ENCODE measurements at places on chromosomes 4 and X.

GRCh38 chrX:32448945-32449344 is 762.4 kb downstream of the DMD start:
- no peak for DNase-seq

DNA sequence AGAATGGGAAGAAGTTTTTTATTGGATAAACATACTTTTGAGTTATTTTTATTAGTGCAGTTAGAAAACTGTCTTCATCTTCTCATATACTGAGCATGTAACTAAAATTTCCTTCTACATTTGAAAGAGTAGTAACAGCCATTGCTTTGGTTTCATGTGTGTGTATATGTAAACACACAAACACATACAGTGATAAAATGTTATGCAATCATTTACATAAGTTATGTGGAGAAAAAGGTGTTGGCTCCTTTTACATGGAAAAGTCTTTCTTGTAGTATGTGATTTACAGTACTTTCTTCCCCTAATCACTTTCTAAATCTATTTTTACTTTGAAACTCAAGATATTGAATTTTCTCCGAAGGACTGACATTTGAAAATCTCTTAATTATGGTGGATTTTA is 194.3 kb upstream of the PACRGL start:
- DNase-seq = no peak

- DNase-seq = no peak
Observed at GRCh38 chrX:72373136-72373535, 67.4 kb upstream of the CITED1 start.

GRCh38 chr4:147400721-147401120 is 80.2 kb upstream of the EDNRA start:
- no peak for DNase-seq

GRCh38 chr4:73617256-73617655 is 3.0 kb downstream of the RASSF6 start:
- DNase-seq = no peak

GRCh38 chrX:42491137-42491907 is 286.6 kb downstream of the PPP1R2C start:
- DNase-seq = no peak

GRCh38 chrX:155070038-155070437 is 898 bp downstream of the CMC4 start:
- DNase-seq = no peak

DNA sequence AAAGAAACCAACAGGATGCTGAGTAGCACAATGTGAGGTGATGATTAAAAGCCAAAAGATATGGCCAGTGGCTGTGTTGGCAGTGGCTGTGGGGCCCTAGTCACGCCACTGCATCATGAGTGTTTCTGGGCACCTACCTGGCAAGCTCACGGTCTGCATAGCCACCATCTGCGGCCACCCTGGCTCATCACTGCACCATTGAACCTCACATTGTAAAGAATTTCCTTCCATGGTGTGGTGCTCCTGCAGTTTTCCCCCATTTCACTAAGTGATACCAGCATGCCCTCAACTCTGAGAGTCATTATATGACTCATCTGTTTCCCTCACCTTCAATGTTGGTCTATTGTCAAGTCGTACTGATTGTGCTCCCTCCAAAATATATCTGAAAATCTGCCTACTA is 45.5 kb upstream of the CLNK start:
- DNase-seq = no peak

- no peak for DNase-seq
Observed at GRCh38 chr4:151824656-151825055, 63.8 kb upstream of the GATB start.

- no peak for DNase-seq
Observed at GRCh38 chrX:136475236-136475635, 12.5 kb upstream of the BRS3 start.

- no peak for DNase-seq
Observed at GRCh38 chr4:54542119-54542438, 115.7 kb upstream of the KIT start.

GRCh38 chr4:41160012-41160789 is 54.1 kb downstream of the APBB2 start:
- DNase-seq = peak; percentile 97

DNA sequence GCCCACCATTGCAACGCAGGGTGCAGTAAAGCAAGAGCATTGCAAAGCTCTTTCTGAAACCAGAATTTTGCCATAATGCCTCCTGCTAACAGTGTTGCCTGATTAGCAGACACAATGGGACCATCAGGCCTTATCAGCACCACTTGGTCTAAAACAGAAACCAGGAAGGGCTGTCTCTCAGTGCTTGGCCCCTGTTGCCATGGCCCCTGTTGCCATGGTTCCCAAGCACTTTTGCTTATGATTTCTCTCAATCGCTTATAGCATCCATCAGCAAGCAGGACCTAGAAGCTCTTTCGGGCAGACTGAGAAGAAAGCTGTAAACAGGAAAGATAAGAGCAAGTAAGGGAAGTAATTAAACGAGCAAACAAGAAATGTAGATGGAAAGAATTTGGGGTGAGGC is 36.8 kb downstream of the RTL5 start:
- no peak for DNase-seq

DNA sequence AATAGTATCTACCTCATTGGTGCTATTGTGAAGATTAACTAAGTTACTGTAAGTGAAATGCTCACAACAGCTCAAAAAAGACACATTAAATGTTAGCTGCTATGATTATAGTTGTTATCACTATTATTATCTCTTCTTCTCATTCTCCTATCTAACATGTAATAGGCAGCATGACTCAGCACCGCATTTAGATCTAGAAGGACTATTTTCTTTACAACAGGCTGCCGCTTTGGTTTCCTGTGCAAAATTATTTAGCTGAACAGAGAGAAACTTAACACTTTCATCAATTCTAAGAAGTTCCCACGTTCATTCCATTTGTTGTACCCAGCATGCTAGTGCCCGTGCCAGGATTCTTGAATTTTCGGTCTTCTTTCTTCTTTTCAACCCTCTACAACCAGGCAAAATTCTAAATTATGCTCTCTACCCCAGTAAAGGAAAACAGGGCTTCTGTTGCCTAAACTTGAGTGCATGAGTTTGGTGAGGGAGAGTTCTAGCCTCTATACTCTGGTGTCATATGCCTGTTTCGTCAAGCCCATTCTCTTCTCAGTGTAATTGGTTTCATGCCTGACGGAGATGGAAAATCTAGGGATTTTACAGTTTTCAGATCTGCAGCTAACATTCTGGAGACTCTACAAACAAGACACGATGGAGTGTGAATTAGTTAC is 378.9 kb downstream of the PPP1R2C start:
- DNase-seq = no peak

- no peak for DNase-seq
Observed at GRCh38 chr4:112329672-112330375, 32.7 kb downstream of the ALPK1 start.

GRCh38 chrX:153209347-153209746 is 30.3 kb downstream of the MAGEA1 start:
- no peak for DNase-seq

- no peak for DNase-seq
Observed at GRCh38 chr4:41133454-41134018, 80.8 kb downstream of the APBB2 start.

- peak; percentile 25 for DNase-seq
Observed at GRCh38 chr4:16294455-16294854, 68.2 kb upstream of the TAPT1 start.

- DNase-seq = no peak
Observed at GRCh38 chrX:118740276-118740889, 13.0 kb downstream of the IL13RA1 start.

DNA sequence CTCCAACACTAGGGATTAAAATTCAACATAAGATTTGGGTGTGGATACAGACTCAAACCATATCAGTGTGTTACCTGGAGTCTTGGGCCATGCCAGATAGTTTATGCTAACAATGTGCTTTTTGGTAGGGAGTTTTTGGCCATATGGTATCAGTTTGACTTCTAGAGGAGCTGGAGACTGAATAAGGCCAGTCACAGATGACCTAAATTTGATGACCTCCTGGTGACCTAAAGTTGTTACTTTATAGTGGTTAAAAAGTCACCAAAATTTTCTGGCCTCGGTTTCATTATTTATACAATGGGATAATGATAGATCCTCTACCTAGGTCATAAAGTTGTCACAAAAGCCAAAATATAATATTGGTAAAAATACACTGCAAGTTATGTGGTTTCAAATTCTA is 877.1 kb downstream of the RAPGEF2 start:
- DNase-seq = no peak

GRCh38 chr4:172770787-172771186 is 397.8 kb upstream of the GALNT7 start:
- DNase-seq = no peak

DNA sequence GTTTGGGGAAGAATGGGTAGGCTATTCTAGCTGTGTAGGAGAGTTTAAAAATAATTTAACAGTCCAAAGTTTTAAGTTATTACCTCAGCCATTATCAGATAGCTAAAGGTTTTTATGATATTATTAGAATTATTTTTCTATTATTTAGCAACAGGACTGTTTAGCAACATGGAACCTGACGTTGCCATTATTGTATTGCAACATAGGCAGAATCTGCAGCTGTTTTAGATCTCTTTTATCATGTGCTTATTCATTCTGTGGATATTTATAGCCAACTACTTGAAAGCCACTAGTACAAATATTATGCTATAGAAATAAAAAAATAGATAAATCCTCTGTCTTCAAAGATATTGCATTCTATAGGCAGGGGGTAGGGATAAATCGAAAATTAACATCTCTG is 382.0 kb upstream of the TRAM1L1 start:
- no peak for DNase-seq

- DNase-seq = peak; percentile 61
Observed at GRCh38 chr4:78056265-78057129, 626 bp upstream of the FRAS1 start.

DNA sequence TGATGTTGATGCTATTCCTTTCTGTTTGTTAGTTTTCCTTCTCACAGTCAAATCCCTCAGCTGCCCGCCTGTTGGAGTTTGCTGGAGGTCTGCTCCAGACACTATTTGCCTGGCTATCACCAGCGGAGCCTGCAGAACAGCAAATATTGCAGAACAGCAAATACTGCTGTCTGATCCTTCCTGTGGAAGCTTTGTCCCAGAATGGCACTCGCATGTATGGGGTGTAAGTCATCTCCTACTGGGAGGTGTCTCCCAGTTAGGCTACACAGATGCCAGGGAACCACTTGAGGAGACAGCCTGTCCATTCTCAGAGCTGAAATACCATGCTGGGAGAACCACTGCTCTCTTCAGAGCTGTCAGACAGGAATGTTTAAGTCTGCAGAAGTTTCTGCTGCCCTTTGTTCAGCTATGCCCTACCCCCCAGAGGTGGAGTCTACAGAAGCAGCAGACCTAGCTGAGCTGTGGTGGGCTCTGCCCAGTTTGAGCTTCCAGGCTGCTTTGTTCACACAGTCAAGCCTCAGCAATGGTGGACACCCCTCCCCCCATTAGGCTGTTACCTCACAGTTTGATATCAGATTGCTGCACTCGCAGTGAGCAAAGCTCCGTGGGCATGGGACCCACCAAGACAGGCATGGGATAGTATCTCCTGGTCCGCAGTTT is 74.9 kb downstream of the SPIN3 start:
- DNase-seq = no peak

GRCh38 chr4:64538219-64538618 is 129.0 kb upstream of the TECRL start:
- DNase-seq = no peak

- DNase-seq = peak; percentile 27
Observed at GRCh38 chr4:173264684-173265185, 69.4 kb downstream of the HMGB2 start.

DNA sequence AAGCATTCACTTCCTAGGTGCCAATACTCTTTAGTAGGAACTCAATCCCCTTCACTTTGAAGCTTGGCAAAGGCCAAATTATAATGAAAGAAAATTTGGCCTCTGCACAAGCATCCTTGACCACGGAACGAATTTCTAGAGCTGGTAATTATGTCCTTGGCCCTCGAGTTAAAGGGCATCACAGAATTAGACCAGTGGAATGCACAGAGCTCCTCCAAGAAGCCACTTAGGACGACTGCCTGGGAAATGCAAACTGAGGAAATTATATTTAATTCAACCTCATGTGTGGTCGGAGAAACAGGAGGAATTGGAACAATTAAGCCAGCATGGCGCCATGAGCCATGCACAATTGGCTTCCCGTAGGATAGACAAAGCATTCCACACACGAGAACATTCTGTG is 59.3 kb downstream of the NLGN4X start:
- DNase-seq = no peak

DNA sequence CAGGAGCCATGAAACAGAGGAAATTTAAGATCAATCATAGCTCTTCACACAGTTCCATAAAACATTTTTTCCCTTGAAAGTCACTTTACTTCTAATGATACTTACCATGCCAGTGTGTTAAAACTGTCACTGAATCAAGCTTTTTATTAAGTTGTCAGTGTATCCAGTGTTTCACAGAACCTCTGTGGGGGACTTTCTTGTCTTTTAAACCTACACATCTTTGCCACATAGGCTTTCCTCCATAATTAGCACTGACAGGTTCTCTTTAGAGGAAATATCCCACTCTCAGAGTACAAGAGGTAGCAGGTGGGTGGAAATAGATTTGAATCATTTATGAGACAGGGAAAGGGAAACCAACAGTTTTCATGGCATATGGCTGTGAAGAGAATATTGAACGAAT is 25.8 kb upstream of the DYNLT3 start:
- DNase-seq = no peak

DNA sequence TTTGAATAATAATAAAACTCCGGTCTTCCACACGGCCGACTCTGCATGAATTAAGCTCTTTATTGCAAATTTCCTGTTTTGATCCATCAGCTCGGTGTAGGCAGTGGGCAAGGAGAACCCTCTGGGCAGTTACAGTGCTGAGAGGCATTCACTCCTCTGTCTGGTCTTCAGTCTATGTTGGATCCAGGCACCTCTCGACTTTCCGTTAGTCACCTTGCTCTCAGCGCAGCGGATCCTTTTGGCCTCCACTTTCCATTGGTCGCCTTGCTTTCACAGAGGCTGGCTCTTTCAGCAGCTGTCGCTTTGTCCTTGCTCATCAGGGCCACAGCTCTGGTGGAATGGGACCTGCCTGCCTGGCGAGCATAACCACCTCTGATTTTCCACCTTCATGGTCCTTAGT is 52.9 kb downstream of the TRMT44 start:
- DNase-seq = no peak

GRCh38 chrX:24547961-24548360 is 82.9 kb downstream of the PDK3 start:
- no peak for DNase-seq

DNA sequence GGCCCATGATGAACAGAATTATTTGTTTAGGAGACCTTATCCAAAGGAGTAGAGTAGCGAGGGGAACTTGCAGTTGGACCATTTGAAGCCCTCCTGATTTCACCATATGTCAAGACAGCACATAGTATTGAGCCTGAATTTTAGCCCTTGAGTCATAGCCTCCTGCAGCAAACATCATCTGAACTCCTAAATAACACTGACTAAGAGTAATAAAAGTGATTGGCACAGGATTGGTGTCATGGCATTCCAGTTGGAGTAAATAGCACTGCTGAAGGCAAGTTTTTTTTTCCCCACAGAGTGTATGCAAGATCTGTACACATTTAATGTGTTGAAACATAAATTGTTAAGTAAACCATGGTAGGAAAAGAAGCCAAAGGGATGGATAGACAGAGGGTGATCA is 89.0 kb downstream of the COMMD8 start:
- DNase-seq = peak; percentile 85

GRCh38 chrX:4762196-4762595 is 1048.7 kb upstream of the PRKX start:
- no peak for DNase-seq

GRCh38 chr4:182770259-182770995 is 146.8 kb downstream of the DCTD start:
- no peak for DNase-seq

- DNase-seq = no peak
Observed at GRCh38 chrX:10972706-10973105, 138.4 kb upstream of the HCCS start.

All from EL (cell line).